ENCODE measurements at places on chromosomes 3 and 15. TPM values are rescaled to one million over a fixed set of nuclear protein-coding genes. Genes with fewer than 3 reads are reported as not detected.

DNA sequence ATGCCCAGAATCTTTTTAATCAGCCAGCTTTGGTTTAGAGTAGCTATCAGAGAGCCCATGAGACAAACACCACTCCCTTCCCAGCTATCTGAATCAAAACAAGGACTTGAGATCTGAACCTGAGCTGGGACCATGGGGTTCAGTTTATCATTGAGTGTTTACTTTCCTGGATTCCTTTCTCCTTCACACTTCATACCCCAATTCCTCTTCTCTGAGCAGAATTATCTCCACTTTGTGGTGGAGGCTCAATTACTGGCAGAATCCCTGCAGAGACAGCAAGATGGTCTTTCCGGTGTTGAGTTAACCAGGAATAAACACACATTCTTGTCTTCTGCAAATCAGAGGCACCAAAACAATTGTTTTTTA lies 102.4 kb downstream of the RPL22L1 start:
- H3K27ac ChIP-seq = no peak overlapping the region
- DNase-seq = no peak
- no peak overlapping the region for H3K4me3 ChIP-seq
- H3K36me3 ChIP-seq = no peaks in the 10 kb centered on the region
- no peaks in the 10 kb centered on the region for H3K4me1 ChIP-seq

GRCh38 chr3:69271098-69271497 lies 114.8 kb downstream of the FRMD4B start:
- no peak overlapping the region for H3K27ac ChIP-seq
- H3K4me3 ChIP-seq = no peak overlapping the region
- no peaks in the 10 kb centered on the region for H3K36me3 ChIP-seq
- no peak for DNase-seq
- H3K27me3 ChIP-seq = no peaks in the 10 kb centered on the region

- H3K27me3 ChIP-seq = peaks cover 14% of the 10 kb centered on the region
- no peaks in the 10 kb centered on the region for H3K4me1 ChIP-seq
- no peak overlapping the region for H3K27ac ChIP-seq
- H3K36me3 ChIP-seq = no peaks in the 10 kb centered on the region
- no peak overlapping the region for H3K4me3 ChIP-seq
- DNase-seq = no peak
Measured at GRCh38 chr15:68982976-68983563, 31.4 kb upstream of the NOX5 start.

- no peak overlapping the region for H3K4me3 ChIP-seq
- no peaks in the 10 kb centered on the region for H3K27me3 ChIP-seq
- H3K4me1 ChIP-seq = no peaks in the 10 kb centered on the region
Measured at GRCh38 chr15:20348291-20348899, 193.2 kb downstream of the GOLGA6L6 start.

DNA sequence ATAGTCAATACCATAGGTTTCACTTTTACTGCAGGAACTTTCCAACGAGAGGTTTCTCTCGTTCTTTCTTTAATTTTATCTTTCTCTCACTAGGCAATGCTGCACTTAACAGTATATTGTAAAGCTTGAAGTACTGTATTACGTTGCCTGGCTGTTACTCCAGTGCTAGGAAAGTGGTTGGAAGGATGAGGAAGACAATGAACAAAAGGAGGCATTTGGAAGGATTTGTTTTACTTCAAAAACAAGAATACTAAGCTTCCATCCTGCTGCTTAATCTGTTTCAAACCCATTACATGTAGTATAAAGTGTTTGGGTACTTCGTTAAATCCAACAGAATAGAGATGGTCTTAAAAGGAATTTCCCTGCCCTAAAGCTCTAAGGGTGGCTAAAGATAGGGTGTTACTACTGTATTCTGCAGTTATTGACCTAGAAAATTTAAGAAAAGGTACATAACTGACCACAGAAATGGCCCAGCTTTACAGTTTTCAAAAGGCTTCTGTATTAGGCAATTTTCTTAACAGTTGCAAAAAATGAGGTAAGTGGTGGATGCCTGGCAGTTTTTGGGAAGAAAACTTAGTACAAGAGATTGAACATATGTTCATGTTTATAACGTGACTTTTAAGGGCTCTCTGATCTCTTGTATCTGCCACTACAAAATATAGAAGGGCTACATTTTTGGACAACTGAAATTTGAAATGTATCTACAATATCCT lies 785 bp upstream of the IFT57 start:
- peaks cover 3% of the 10 kb centered on the region for H3K36me3 ChIP-seq
- H3K4me1 ChIP-seq = peaks cover 22% of the 10 kb centered on the region

The PRICKLE2 gene
- not detected for polyA plus RNA-seq

The IL17RE gene
- 0.16 TPM for polyA plus RNA-seq

DNA sequence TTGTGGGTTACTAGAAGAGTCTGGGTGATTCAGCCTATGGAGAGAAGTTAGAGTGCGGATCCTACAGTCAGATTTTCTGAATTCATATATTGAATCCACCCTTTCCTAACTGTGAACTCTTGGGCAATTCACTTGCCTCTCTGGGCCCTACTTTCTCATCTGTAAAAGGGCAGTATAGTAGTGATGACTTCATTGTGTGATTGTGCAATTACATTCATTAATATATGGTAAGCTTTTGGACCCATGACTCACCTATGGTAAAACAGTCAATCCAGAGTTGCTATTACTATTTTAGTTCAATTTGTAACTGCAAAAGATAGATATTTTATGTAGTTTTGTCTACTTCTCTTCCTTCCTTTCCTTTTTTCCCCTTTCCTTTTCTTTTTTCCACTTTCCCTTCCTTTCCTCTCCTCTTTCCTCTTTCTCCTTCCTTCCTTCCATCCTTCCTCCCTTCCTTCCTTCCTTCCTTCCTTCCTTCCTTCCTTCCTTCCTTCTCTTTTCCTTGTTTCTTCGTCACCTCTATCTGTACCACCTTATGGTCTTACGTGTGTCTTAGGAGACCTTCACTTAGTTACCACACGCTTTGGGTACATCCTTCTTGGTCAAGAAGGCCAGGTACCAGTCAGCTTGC lies 37.0 kb downstream of the GMNC start:
- H3K27me3 ChIP-seq = no peaks in the 10 kb centered on the region
- no peak overlapping the region for H3K4me3 ChIP-seq
- no peaks in the 10 kb centered on the region for H3K4me1 ChIP-seq
- H3K27ac ChIP-seq = no peak overlapping the region

The CKMT1A gene
- not detected for polyA plus RNA-seq

DNA sequence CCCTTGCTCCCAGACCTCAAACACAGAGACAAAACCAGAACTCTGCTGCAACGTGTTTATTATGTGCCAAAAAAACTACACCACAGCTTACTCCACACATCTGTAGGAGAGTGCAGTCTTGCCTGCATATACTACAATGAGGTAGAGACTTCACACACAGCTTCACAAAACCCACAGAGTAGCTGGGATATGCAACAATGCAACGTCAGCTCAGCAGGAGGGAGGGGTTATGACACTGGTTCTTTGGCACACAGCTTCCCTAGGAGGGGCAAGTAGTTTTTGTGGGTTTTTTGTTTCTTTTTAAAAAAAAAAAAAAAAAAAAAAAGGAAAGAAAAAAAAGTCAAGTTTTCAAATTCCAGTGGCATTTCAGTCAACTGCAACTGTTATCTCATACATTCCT lies 2.9 kb upstream of the RPS17 start:
- H3K36me3 ChIP-seq = peaks cover 17% of the 10 kb centered on the region
- no peak for DNase-seq
- peaks cover 28% of the 10 kb centered on the region for H3K4me1 ChIP-seq
- H3K4me3 ChIP-seq = no peak overlapping the region

- peak within 1 kb of the TSS; percentile 98 for H3K4me3 ChIP-seq
- H3K27me3 ChIP-seq = no peaks in the 10 kb centered on the region
- peak; percentile 100 for DNase-seq
Measured at GRCh38 chr3:101676765-101677435, at the start of gene ZBTB11. Gene ZBTB11 (minus strand): TSS chr3:101677132. CDS start chr3:101676914, 218 bp downstream.

DNA sequence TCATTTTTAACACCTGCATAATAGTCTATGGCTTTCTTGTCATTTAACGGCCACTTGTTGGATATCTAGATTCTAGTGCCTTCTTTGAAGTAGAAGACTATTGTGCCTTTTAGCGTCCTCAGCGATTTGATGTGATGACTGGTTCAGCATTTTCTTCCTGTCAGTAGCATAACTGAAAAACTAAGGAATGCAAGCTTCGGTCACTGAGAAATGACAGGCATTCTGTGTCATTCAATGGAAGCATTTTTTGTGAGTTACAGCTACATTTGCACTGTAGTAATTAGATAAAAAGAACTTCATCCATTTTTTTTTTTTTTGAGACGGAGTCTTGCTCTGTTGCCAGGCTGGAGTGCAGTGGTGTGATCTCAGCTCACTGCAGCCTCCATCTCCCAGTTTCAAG lies 10.3 kb downstream of the NEK11 start:
- no peak overlapping the region for H3K27ac ChIP-seq
- no peak overlapping the region for H3K4me3 ChIP-seq
- no peaks in the 10 kb centered on the region for H3K27me3 ChIP-seq

DNA sequence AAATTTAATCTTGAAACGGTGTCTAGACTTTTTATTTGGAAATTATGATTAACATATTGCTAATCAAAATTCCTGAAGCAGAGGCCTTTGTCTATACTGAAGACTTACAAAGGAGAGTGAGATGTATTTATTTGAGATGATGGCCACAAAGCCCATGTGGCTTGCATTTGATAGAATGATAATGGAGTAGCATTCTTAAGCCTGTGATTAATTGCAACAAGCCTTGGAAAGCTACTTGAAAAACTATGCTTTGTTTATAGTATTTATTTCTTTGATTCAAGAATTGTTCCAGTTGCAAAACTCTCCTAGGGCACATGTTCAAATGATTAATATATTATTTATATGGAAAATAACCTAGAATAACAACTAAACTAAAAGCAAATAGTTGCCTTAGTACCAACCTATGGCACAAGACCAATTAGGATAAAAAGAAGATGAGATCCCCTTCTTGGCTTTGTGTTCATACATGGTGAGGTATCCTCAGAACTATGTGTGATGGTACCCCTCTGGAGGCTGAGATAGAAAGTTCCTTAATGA lies 244.1 kb upstream of the TBL1XR1 start:
- no peak overlapping the region for H3K27ac ChIP-seq
- peaks cover 13% of the 10 kb centered on the region for H3K4me1 ChIP-seq
- no peak for DNase-seq

DNA sequence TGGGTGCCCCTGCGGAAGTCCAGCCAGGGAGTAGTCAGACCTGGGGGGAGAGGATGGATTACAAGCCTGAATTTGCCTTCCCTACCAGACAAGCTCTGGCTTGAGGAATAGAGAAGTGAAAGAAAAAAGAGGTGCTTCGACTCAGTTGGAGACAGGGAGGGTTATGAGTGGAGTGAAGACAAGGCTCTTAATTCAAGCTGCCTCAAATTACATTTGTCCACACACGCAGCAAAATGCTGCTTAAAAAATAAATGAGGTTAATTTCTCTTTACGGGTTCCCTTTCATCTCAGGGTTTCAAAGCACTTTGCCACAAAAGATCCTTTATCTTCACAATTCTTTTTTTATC lies 49.0 kb upstream of the SLC4A7 start:
- H3K27ac ChIP-seq = no peak overlapping the region
- no peaks in the 10 kb centered on the region for H3K4me1 ChIP-seq
- H3K36me3 ChIP-seq = no peaks in the 10 kb centered on the region
- no peaks in the 10 kb centered on the region for H3K27me3 ChIP-seq
- H3K4me3 ChIP-seq = no peak overlapping the region

DNA sequence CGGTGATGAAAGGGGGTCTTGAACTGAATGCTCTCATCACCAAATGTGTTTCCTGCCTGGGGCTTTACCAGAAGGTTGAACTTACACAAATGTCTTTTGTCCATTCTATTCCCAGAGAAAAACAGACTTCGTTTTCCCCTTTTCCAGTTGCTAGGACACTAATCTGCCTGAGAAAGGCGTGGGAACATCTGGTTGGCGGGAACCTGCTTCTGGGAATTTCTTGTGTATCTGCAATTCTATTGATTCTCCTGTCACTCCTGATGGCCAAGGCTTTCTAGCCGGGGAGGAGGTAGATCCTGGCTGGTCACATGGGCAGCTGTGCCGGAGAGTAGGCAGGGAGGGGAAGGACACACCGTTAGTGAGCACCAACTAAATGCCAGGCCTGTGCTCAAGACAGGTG lies 31.1 kb upstream of the CCDC174 start:
- no peak overlapping the region for H3K27ac ChIP-seq
- H3K4me1 ChIP-seq = no peaks in the 10 kb centered on the region
- H3K36me3 ChIP-seq = no peaks in the 10 kb centered on the region
- DNase-seq = no peak

GRCh38 chr15:92810418-92811138 lies 89.5 kb upstream of the CHD2 start:
- DNase-seq = no peak
- peak overlapping the region; percentile 93 for H3K4me3 ChIP-seq
- no peaks in the 10 kb centered on the region for H3K27me3 ChIP-seq
- no peaks in the 10 kb centered on the region for H3K36me3 ChIP-seq
- peaks cover 51% of the 10 kb centered on the region for H3K4me1 ChIP-seq

The ALDH1A3 gene
- not detected for polyA plus RNA-seq

The EIF3J gene
- 16.2 TPM for polyA plus RNA-seq

DNA sequence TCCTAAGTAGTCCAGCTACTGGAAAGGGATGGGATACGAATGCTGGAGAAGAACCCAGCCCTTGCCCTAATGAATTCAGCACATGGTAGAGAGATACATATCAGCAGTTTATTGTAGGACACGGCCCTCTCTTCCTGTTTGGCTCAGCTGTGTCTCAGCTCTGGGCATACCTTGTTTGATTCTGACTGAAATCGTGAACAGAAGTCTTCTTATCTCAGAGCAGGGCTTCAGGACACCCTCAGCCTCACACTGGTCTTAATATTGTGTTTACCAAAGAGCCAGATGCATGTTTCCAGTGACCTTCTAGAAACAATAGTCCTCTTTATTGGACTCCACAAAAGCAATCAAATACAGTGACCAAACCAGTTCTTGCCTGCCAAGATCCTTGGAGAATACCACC lies 54.7 kb downstream of the FAM174B start:
- H3K27ac ChIP-seq = no peak overlapping the region
- no peaks in the 10 kb centered on the region for H3K36me3 ChIP-seq
- no peaks in the 10 kb centered on the region for H3K4me1 ChIP-seq
- peaks cover 11% of the 10 kb centered on the region for H3K27me3 ChIP-seq
- no peak for DNase-seq

GRCh38 chr15:43808960-43809678 lies 8.7 kb downstream of the HYPK start:
- H3K4me1 ChIP-seq = peaks cover 18% of the 10 kb centered on the region
- peaks cover 33% of the 10 kb centered on the region for H3K36me3 ChIP-seq
- H3K4me3 ChIP-seq = no peak overlapping the region
- DNase-seq = no peak
- peak overlapping the region; percentile 43 for H3K27ac ChIP-seq

GRCh38 chr15:43230640-43231115 lies 9.9 kb upstream of the EPB42 start:
- no peak overlapping the region for H3K4me3 ChIP-seq
- H3K36me3 ChIP-seq = no peaks in the 10 kb centered on the region

GRCh38 chr15:74365598-74366445 lies 1.6 kb downstream of the CYP11A1 start:
- peak overlapping the region; percentile 79 for H3K4me3 ChIP-seq
- H3K27ac ChIP-seq = no peak overlapping the region
- H3K4me1 ChIP-seq = peaks cover 8% of the 10 kb centered on the region

GRCh38 chr3:27844052-27844675 lies 122.0 kb upstream of the EOMES start:
- H3K27me3 ChIP-seq = no peaks in the 10 kb centered on the region

- H3K27ac ChIP-seq = no peak overlapping the region
- DNase-seq = no peak
- H3K36me3 ChIP-seq = no peaks in the 10 kb centered on the region
Measured at GRCh38 chr3:177421481-177421785, 224.2 kb upstream of the TBL1XR1 start.

Data from naive thymus-derived CD8-positive, alpha-beta T cell (primary cell).